Activated CD4-positive, CD25-positive, alpha-beta regulatory T cell treated with anti-CD3 and anti-CD28 coated beads, Interleukin-2, amount 50 U/mL, for 24 hours (primary cell): ENCODE measurements at places on chromosomes 7 and 10.

DNA sequence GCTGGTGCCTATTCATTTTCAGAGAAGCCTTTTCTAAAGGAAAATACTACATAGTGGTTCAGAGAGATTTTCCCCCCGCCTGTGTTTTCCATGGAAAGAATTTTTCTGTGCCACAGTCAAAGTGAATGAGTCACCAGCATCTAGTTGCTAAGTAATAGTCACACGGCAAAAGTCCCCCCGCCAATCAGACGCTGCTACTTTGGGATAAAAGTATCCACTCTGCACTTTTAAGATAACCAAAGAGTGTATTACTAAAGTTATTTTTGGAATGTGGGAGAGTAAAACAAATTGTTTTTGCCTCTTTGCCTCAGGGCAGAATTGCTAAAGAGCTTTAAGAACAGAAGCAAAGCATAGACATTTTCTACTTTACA is 23.5 kb downstream of the ABLIM1 start:
- no peak for ATAC-seq

GRCh38 chr7:81736091-81736490 is 33.8 kb downstream of the HGF start:
- no peak for ATAC-seq

DNA sequence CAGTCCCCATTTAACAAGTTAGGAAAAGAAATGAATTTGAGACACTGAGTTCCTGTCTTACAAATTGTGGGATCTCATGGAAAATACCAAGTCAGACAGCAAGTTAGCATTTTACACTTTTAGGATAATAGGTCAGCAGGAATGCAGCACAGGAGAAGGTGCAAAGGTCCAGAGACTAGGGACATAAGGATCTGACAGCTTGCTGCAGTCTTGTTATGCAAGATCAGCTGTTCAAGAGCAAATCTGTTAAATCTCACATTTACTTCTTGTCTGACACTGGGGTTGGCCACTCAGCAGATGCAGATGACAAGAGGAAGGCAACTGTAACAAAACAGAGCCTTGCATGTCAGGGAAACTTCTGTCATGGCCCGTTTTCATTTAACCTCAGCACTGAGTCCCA is 239.6 kb downstream of the PHF14 start:
- no peak for ATAC-seq

GRCh38 chr7:25831062-25831691 is 320.8 kb upstream of the NFE2L3 start:
- ATAC-seq = no peak

GRCh38 chr7:36198854-36199266 is 45.8 kb downstream of the EEPD1 start:
- ATAC-seq = no peak

DNA sequence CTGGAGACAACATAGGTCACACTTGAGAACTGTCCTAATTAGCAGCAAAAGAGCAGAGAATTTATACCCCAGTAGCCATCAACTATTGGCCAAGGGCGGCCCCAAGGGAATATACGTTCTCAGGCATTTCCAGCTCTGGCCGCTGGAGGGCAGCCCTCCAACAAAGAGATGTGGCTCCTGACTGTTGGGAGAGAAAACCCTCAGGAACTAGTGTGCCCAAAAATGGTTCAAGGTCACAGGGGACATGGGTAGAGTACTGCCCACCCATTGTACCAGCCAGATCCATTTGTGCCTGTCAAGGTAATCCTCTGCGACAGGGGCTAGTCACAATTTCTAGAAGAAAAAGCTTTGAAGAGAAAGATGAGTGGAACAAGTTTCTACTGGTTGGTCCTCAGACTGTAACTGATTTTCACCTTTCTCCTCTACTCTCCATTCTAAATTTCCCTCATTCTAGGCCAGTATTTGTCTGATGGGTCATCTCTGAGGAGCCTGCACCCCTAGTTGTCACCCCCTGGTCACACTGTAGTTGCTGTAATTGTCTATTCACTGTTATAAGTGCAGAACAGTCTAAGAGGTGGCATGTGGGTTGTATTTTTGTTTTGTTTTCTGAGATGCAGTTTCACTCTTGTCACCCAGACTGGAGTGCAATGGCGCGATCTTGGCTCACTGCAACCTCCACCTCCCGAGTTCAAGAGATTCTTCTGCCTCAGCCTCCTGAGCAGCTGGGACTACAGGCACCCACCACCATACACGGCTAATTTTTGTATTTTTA is 14.7 kb upstream of the C7orf33 start:
- peak; percentile 81 for ATAC-seq

DNA sequence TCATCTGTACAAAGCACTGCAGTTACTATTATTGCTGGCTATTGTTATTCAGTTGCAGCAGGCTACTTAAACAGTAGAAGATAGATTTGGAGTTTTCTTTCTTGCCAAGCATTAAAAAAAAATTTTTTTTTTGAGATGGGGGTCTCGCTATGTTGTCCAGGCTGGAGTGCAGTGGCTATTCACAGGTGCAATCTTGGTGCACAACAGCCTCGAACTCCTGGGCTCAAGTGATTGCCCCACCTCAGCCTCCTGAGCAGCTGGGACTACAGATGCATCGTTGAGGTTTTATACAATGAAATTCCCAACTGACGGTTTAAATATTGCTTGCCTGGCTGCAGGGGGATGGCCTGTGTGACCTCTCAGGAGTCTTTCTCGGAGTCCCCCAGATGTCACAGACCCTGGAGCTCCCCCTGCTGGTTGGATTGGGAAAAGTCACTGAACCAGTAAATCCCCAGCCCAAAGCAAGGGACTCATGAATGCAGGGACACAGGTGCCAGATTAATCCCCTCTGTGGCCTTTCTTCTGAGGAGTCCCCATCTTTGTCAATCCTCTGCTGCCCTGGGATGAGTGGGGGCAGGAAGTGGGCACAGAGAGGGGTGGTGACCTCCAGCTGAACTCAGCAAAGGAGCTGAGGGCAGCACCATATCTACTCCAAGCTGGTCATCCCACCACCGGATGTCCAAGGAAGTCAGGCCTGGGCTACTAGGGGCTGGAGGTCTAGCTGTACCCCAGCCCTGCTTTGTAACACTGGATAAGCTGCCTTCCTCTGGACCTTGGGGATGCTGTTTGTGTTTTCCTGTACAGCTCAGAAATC is 149.6 kb downstream of the C10orf105 start:
- peak; percentile 37 for ATAC-seq

DNA sequence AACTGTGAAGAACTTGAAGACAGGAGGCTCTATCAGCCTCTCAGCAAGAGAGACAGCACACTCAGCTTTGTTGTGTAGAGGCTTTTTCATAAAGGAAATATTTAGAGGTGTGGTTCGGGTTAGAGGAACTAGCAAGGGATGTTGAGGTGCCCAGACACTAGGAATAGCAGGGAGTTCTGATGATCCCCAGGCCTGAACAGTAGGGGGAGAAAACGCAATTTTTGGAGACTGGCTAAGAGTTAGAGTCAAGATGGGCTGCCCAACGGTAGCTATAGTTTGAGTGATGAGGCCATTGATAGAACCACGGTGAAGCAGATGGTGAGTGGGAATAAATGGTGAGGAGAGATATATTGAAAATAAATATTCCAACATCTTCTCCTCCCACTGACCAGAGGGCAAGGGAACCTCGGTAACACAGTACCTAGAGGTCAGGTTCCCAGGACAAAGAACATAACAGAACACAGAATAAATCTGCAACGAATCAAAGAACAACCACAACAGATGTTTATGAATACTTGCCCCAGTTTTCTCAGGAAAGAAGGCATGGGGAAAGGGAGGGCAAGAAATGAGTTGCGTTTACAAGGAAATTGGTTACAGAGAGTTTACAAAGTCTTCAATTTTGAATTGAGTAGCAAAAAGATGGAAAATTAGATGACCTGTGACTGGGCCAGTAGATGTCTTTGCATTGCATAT is 24.2 kb upstream of the BPGM start:
- ATAC-seq = no peak

DNA sequence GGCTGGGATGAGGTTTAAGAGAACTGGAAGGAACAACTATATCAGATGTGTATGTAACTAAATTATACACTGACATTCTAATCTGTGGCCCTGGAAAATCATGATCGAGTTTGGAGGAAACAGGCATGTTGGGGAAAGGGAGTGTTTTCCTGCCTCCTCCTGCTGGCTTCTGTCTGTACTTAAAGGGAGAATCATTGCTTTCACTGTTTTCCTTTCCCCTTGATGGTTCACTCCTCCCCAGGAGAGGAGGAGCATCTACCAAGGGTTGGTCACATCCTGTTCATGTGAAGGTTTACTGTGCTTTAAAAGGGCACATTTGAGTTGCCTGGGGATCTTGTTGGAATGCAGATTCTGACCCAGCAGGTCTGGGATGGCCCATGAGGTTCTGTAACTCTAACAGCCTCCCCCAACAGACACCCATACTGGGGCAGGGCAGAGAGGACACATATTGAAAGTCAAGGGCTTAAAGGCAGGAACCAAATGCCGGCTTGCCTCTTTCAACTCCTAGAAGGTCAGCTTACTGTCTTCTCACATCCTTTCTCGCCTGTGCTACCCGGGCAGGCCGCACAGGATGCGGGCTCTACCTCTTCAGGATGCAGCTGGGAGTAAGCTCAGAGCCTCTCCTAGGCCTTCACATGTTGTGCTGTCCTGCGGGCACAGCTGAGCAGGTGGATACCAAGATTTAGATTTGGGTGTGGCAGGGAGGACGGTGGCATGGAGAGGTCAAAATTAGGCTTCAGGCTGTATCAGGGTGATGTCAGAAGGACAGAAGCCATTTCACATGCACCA is 694.8 kb downstream of the KCNMA1 start:
- ATAC-seq = no peak

- ATAC-seq = no peak
These were observed 5.2 kb upstream of the MYH16 start for GRCh38 chr7:99267481-99267840.

GRCh38 chr7:77766801-77767605 is 31.2 kb downstream of the TMEM60 start:
- no peak for ATAC-seq

- ATAC-seq = no peak
These were observed 31.2 kb downstream of the ST7 start for GRCh38 chr7:116984511-116984910.

- no peak for ATAC-seq
These were observed 42.4 kb downstream of the TNRC18 start for GRCh38 chr7:5381071-5381772.

- ATAC-seq = peak; percentile 58
These were observed 37.0 kb downstream of the RPA3 start for GRCh38 chr7:7681191-7681935.

GRCh38 chr7:116384936-116385635 is 114.5 kb upstream of the CAV2 start:
- no peak for ATAC-seq

GRCh38 chr10:99337311-99337811 is 8.2 kb downstream of the CNNM1 start:
- no peak for ATAC-seq

DNA sequence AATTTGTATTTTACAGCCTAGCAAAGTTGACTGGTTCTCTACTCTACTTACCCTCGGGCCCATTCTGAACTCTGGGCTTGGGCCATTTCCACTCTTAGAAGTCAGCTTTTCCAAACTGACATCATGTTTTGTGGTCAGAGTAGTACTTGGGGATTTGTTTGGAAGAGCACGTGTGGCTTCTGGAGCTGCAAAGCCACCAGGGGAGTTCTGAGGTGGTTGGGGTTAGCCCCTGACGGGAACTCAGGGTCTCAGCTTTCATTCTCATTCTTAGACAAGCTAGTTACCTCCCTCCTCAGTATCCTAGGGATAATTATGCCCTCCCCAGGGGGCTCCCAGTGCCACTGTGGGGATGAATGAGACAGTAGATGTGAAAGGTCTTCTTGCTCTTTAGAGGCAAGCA is 647.7 kb upstream of the GALNT17 start:
- no peak for ATAC-seq

- no peak for ATAC-seq
These were observed 387.5 kb downstream of the CCSER2 start for GRCh38 chr10:84715911-84716310.

DNA sequence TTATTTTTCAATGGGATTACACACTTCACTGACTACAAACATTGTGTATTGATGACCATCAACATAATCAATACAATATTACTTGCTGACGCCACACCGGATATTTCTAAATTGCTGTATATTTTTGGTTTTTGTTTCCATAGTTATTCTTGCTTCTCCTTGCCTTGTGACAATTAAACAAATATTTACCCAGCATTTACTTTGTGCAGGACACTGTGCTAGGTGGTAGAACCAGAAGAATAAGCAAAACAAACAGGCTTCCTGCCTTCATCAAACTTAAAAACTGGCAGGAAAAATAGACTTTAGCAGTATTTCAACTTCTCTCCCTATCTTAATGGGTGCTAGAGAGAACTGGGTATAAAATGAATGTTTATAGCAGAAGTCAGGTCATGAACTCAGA is 50.6 kb downstream of the ZNF277 start:
- no peak for ATAC-seq

DNA sequence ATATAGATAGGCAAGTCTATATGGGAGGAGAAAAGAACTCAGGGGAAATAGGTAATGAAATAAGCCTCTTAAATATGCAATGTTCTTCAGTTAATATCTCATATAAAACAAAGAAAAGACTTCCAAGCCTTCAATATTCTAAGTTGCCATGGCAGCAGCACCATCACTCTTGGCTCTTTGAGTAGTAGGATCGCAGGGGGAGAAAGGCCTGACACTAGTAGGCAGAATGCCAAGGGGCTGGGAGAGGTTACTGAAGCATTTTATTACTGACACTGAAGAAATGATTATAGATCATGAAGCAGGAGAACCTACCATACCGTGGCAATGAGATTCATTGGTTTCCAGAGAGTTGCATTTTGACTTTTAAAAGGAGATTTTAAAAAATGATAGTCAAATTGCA is 193.9 kb downstream of the NXPH1 start:
- no peak for ATAC-seq

- ATAC-seq = no peak
These were observed 194.1 kb downstream of the DGKI start for GRCh38 chr7:137652721-137653120.

DNA sequence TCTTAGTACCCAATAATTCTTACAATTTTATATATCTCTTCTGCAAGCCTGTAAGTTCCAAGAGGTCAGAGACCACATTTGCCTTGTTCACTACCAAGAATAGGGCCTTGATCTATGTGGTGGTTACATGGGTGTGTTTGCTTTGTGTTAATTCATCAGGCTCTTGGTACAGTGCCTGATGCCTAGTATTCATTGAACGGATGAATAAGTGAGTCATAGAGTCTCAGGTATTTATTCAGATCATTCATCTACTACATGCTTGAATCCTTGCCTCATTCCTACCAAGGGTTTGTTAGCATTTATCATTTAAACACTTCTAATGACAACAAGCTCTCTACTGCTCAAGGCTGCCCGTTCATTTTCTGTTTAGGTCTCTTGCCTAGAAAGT is 11.3 kb upstream of the SGPL1 start:
- ATAC-seq = no peak

- no peak for ATAC-seq
These were observed 14.2 kb downstream of the TFAM start for GRCh38 chr10:58399410-58399809.
